ENCODE measurements at places on chromosomes 2 and 18.

DNA sequence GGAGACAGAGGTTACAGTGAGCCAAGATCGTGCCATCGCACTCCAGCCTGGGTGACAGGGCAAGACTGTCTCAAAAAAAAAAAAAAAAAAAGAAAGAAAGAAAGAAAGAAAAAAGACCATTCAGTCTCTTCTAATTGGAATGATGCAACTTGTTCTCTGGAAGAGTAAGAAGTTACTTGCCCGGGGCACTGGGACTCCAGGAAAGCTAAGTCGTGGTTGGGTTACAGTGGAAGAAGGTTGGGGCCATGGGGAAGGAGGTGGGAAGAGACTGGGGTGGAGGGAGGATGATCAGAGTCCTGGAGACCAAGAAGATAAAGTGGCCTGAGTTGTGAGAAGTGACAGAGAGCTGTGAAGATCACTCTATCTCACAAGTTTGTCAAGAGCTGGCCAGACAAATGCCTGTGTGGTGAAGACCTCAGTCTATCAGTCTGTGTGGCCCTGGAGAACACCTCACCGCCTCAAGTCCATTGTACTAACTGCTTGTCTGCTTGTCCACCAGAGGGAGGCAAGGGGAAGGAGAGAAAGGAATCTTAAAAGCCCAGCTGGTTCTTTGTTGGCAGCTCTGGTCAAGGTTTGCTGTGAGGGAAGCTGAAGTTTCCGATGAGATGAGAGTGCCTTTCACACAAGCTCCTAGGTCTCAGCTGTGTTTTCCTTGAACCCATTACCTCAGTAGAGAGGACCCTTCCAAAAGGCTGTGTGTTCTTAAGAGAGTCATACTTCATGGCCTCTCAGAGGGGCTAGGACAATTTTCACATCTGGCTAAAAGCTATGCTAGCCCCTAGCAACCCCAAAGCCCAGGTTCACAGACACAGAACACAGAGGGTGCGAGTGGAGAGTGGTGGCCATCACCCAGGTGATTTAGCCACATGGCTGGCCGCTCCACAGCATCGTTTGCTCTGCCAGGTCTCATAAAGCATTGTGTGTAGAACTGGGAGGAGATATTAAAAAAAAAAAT, 72.0 kb upstream of the TMEM178A start:
- peak; percentile 92 for DNase-seq

GRCh38 chr2:154256136-154256535, 384.4 kb downstream of the GALNT13 start:
- DNase-seq: no peak

DNA sequence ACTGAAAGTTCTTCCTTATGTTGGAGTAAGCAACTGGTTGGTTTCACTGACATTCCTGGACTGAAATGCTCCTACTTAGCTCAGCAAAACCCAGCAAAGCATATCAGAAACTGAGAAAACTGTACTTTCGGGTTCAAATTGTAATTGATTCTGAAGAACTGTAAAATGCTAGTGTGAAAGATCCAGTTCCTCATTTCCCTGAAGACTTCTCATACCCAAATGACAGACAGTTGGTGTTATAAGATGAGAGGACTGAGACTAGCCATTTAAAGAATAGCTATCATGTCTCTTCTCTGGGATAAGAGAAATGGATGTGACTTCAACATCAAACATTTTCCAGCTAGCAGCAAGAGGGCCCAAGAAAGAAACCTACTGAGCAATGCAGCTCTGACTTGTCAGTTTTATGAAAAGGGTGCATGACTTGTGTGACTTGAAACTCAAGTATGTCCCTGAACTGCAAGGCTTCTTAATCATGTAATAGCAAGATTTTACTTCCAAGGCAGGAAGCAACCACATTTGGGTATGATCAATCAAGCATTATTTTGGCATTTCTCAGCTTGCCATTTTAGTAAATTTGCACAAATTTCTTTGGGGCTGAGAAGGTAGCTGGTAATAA, 420.3 kb upstream of the MMADHC start:
- DNase-seq: no peak

GRCh38 chr2:84830095-84830494, 50.8 kb downstream of the TRABD2A start:
- DNase-seq: no peak

DNA sequence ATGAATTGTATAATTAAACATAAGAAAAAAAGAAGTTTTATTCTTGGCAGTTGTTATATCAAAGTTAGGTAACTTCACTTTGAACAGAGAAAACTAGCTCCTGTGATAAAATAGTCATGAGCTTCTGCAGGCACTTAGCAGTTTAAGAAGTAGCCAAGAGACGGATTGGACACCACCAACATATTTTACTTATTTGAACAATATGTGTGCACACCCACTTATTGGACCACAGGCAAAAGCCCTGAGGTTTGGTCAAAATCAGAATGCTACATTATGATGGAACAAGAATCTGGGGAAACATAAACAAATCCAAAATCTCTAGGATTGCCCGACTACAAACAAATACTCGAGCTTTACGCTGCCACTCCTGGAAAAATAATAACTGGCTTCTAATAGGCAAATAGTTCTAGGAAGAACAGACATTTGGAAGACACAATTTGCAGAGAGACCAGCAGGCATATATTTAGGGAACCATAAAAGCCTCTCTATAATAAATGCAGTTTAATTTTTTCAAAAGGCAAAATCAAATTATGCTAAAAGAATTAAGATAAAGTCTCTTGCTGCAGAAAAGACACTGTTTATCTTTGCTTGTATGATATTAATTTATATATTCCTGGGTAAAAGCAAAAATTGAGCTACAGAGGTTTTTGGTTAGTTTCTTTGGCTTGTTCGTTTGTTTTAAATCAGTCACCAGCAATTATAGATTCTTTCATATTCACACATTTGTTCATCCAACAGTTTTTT, 117.9 kb downstream of the CDC42EP3 start:
- no peak for DNase-seq

- no peak for DNase-seq
Measured at GRCh38 chr18:8932866-8933265, 169.6 kb upstream of the NDUFV2 start.

- no peak for DNase-seq
Measured at GRCh38 chr2:180058993-180059392, 51.9 kb upstream of the CWC22 start.

DNA sequence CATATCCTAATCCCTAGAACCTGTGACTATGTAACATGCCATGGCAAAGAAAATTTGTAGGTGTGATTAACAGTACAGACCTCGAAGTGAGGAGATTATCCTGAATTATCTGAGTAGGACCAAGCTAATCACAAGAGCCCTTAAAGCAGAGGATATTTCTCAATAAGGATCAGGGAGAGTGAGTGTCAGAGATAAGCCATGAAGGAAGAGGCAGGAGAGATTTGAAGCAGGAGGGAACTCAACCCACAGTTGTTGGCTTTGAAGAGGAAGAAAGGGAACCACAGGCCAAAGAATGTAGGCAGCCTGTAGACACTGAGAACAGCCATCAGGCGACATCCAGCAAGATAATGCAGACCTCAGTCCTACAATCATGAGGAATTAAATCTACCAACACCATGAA, 229.3 kb downstream of the NBAS start:
- no peak for DNase-seq

DNA sequence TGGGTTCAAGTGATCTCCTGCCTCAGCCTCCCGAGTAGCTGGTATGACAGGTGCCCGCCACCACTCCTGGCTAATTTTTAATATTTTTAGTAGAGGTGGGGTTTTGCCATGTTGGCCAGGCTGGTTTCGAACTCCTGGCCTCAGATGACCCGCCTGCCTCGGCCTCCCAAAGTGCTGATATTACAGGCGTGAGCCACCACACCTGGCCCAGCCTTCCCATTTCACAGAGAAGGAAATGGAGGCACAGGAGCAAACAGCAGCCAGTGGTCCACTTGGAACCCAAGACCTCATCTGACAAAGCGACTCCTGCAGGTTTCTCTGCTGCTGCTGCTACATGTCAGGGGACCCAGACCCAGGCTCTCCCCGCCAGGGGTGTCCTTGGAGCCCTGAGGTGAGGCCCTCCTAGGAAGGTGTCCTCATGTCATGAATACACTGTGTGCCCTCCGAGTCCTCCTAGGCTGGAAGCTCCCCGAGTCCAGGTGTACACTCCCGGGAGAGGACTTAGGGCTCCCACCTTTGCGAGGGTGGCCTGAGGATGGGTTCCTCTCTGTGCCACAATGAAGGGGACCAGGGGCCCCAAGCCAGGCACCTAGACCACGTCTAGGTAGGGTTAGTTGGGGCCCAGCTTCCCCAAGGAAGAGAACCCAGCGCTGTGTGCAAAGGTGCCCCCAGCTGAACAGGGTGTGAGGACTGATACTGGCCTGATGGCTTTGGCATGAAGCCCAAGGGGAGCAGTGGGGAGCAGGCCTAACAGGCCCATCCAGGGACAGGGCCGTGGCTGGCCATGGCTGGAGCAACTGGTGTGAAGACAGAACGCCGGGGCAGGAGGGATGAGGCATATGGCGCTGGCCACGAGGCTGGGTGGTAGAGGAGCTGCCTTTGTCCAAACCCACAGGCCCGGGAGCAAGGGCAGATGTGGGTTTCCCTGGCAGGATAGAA, 56.1 kb downstream of the HS6ST1 start:
- no peak for DNase-seq

- DNase-seq: no peak
Measured at GRCh38 chr2:120768112-120769048, 32.7 kb downstream of the GLI2 start.

GRCh38 chr2:230714136-230714480, 1.5 kb downstream of the CAB39 start:
- peak; percentile 80 for DNase-seq

DNA sequence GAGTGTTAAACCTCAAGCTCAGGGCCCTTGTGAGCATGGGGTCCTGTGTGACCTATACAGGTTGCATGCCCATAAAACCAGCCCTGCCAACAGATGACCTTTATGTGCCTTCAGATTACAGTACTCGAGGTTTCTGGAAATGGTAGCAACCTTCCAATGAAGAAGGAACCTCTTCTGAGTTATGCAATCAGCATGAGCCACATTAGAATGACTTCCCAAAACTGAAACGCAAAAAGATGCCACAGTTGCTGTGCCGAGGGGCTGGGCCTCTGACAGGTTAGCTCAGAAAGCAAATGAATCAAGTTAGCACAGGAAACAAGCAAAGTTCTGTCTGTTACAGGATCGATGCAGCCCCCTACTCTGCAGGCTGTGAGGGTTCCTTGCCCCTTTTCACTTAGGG, 37.7 kb downstream of the TGFA start:
- no peak for DNase-seq

- no peak for DNase-seq
Measured at GRCh38 chr2:145253492-145253891, 733.6 kb upstream of the ZEB2 start.

GRCh38 chr2:143623909-143624260, 494.7 kb downstream of the ARHGAP15 start:
- DNase-seq: no peak
